Caki2 (cell line): ENCODE measurements at places on chromosomes 12 and 14.

DNA sequence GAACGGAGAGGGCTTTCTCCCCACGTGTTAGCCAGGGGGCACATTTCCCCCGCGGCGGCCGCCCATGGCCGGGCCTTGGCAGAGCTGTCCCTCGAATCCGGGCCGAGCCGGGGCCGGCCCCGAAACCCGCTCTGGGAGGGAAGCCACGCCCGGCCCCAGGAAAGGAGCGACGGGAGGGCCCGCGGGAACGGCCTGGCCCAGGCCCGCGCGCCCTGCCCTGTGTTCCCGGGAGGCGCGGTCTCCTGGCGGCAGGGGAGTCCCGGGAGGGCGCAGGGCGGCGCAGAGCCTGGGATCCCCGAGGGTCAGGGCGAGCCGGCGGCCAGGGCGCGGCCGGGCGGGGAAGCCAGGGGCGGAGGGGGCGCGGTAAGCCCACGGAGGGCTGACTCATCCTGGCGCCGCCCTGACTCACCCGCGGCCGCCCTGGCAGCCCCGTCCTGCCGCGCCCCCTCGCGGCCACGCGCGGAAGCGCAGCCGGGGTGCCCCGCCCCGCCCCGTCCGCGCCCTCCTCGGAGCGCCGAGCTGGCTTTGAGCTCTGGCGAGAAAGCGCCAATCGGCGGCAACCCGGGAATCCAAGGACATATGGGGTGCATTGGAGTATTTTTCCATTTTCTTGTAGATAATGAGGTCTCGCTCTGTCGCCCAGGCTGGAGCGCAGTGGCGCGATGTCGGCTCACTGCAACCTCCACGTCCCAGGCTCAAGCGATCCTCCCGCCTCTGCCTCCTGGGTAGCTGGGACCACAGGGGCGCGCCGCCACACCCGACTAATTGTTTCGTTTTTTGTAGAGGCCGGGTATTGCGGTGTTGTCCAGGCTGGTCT lies 31.8 kb upstream of the PLEKHG6 start:
- peak; percentile 85 for DNase-seq

GRCh38 chr12:89348894-89349699 lies 3.2 kb downstream of the DUSP6 start:
- DNase-seq, result no peak

DNA sequence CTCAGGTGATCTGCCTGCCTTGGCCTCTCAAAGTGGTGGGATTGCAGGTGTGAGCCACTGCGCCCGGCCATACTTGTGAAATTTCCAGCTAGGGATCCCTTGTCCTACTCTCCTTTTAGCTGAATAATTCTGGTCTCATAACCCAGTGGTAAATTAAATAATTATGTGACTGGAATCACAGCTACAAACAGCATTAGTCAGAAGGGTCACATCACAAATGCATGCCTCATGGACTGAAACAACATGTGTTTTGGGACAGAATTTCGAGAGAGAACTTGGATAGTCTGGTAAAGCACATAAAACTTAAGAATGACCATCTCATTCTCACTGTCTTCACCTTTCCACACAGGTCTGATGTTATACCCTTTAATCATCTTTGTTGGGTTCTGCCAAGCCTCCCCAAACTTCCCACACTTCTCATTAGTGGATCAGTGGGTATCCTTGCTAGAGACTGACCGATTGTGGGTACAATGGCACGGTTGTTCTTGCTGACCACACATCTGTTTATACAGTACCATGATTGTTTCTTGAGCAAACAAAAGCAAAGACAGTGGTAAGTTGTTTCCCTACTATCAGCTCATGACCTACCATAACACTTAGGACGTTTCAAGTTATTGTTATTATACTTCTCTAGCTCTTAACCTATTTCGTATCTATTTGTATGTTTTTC lies 5.1 kb downstream of the GPRC5D start:
- no peak for DNase-seq

DNA sequence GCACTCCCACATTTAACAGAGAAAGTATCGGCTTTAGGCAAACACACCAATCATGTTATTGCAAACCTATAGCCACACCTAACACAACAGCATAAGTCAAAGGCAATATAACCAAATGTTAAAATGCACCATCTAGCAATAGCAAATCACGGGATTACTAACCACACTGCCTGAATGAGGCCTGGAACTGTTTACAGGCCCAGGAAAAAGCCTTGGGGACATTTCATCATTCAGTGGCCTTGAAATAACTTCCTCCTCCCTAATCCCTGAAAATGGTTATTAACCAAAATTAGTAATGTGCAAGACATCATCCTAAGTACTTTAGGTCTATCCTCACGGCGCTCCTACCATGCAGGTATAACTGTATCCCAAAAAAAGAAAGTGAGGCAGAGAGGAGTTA lies 2.3 kb downstream of the GALC start:
- DNase-seq, result no peak

DNA sequence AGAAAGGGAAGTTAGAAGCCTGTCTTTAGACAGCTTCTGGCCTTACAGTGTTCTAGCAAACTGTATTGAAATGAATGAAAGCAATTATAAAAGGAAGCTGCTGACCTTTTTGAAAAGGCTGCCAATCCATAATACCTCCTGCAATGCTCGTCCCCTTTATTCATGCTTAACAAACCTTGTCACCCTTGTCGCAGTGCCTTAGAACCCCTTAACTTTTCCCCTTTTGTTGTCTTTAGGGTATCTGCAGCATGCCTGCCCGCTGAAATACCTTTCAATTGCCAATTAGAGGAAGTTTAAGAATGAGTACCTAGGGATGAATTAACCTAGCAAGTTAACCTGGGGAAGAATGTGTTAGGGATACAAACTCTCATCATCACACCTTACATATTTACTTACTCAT lies 731.2 kb downstream of the RERGL start:
- no peak for DNase-seq

- DNase-seq, result no peak
These were observed 176.0 kb downstream of the GRIP1 start for GRCh38 chr12:66502911-66503310.

DNA sequence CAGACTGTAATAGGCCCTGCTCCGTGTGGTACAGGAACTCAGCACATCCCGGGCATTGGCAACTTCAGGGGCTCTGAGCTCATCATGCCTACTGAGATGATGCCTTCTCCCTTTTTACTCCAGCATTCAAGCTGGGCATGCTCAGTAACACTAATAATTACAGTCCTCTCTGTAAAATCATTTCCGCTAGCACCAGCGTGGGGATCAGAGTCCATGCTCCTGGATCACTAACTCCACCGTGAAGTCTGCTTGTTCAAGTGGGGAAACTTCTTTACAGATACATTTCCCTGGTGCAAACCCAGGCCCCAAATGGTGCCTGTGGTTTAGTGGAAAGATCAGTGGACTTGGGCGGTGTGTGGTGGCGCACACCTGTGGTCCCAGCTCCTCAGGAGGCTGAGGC lies 16.7 kb downstream of the CLSTN3 start:
- DNase-seq, result no peak

GRCh38 chr12:92546635-92547348 lies 156.0 kb upstream of the PLEKHG7 start:
- DNase-seq, result peak; percentile 86

DNA sequence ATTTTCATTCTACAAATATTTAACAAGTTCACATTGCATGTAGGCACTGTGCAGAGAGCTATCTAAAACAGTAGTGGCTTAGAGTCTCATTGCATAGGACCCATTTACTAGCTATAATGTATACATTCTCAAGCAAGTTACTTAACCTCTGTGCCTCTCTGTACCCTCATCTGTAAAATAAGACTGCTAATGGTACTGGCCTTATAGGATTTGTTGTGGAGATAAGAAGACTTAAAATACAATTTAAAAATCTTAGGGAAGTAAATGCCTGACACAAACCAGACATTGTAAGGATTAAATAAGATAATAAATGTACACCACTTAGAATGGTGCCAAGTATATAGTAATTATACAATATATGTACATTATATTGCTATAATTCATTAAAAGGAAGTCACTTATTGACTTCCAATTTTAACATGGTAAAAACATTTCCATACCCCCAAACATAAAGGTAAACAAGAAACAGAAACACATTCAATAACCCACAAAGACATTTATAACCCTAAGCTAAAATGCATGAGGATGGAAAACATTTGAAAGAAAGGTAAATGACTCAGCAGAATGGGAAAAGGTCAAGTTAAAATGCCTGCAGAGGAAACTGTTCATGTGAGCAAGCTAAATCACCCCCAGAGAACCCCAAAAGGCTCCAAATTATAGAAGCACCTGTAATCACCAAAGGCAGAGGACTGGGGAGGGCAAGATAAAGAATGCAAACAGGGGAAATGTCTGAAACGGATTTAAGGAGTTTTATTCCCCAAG lies 30.8 kb downstream of the RPS6KA5 start:
- no peak for DNase-seq

DNA sequence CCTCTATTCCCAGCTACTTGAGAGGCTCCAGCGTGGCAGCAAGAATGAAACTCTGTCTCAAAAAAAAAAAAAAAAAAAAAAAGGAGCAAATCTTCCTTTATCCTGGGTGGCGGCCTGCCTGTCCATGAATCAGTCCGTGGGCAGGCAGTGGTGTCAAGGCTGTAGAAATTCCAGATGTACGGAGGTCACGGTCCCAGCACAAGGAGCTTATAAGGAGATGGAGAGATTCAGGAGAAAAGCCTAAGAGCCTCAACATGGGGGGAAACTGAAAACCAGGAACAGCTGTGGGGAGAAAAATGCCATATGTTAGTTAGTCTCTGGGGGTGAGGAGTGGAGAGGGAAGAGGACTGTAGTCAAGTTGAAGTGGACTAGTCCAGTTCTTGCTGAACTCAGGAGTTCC lies 130.5 kb upstream of the CRY1 start:
- DNase-seq, result no peak

DNA sequence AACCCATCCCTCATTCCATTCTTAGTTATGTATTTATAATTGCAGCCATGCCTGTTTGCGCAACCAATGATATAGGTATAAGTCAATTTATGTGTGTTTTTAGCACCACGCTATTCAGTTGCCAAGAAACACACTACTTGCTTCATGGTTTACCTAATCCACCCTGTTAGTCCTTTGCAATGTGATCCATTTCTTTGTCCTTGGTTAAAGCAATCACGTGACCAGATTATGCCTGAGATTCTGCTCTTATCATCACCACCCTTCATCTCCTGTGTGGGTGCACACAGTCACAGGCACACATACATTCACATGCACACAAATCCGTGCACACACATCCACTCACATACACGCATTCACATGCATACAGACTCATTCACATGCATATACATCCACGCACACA lies 52.3 kb upstream of the KCNA5 start:
- no peak for DNase-seq

DNA sequence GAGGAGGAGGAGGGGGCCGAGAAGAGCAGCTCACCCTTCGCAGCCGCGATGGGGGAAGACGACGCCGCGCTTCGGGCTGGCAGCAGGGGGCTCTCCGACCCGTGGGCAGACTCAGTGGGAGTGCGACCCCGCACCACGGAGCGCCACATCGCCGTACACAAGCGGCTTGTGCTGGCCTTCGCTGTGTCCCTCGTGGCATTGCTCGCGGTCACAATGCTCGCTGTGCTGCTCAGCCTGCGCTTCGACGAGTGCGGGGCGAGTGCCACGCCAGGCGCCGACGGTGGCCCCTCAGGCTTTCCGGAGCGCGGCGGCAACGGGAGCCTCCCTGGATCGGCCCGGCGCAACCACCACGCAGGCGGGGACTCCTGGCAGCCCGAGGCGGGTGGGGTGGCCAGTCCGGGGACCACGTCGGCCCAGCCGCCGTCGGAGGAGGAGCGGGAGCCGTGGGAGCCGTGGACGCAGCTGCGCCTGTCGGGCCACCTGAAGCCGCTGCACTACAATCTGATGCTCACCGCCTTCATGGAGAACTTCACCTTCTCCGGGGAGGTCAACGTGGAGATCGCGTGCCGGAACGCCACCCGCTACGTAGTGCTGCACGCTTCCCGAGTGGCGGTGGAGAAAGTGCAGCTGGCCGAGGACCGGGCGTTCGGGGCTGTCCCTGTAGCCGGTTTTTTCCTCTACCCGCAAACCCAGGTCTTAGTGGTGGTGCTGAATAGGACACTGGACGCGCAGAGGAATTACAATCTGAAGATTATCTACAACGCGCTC lies 745 bp downstream of the TRHDE start:
- peak; percentile 83 for DNase-seq

DNA sequence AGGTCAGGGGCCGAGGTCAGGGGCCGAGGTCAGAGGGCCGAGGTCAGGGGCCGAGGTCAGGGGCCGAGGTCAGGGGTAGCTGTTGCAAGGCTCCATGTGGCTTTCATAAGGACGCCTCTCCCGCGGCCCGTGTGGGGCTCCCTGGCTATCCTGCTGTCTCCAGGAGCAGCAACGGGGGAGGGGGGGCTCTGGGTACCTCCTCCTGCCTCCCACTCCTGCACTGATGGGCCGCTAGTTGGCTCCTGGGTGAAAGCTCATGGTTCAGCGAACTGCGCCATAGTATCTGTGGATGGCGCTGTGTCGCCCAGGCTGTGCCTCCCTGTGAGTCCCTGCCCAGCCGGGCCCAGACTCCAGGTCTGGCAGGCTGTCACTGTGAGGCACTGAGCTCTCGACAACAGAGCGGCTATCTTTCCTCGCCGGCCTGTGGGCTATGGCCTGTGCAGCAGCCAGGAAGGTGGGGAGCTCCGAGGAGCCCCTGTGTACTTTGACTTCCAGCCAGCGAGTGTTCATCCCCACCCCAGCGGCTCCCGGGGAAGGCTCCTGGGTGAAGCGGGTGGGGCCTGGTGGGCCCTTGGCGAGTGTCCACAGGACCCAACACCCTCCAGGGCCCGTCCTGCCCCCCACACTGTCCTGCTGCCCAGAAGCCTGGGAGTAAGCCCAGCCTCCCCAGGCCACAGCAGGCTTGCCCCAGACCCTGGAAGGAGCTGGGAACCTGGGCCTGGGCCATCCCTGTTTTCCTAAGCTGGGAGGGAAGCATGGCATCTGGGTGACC lies 8.1 kb downstream of the RFLNA start:
- no peak for DNase-seq

DNA sequence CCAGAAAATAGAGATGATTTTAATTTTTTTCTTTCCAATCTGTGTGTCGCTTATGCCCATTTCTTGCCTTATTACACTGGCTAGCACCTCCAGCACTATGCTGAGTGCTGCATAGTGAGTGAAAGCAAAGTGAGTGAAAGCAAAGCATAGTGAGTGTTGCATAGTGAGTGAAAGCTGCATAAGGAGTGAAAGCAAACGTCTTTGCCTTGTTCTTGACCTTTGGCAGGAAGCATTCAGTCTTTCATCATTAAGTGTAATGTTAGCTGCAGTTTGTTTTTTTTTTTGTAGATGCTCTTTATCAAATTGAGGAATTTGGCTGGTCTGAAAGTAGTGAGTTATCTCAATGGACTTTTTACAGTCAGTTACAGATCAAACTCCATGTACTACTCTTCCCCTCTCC lies 6.9 kb upstream of the CORO1C start:
- DNase-seq, result no peak

- DNase-seq, result no peak
These were observed 32.6 kb downstream of the WASHC3 start for GRCh38 chr12:102029141-102029540.

DNA sequence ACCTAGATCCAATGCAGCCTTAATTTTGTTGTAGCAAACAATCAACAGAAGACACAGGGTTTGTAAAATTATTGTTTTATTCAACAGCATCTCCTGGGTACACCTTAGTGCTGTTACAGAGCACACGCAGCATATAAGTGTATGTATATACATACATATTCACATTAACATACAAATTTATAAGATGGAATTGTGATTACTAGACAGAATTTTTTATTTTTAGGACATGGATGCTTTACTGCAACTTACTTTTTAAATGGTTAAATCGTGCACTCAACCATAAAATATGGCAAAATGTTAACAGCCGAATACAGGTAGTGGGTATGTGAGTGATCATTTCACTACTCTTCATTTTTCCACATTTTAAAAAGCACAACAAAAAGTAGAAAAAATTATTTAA lies 16.6 kb downstream of the HEATR5A start:
- no peak for DNase-seq
